ENCODE measurements at places on chromosomes 2 and 18.

DNA sequence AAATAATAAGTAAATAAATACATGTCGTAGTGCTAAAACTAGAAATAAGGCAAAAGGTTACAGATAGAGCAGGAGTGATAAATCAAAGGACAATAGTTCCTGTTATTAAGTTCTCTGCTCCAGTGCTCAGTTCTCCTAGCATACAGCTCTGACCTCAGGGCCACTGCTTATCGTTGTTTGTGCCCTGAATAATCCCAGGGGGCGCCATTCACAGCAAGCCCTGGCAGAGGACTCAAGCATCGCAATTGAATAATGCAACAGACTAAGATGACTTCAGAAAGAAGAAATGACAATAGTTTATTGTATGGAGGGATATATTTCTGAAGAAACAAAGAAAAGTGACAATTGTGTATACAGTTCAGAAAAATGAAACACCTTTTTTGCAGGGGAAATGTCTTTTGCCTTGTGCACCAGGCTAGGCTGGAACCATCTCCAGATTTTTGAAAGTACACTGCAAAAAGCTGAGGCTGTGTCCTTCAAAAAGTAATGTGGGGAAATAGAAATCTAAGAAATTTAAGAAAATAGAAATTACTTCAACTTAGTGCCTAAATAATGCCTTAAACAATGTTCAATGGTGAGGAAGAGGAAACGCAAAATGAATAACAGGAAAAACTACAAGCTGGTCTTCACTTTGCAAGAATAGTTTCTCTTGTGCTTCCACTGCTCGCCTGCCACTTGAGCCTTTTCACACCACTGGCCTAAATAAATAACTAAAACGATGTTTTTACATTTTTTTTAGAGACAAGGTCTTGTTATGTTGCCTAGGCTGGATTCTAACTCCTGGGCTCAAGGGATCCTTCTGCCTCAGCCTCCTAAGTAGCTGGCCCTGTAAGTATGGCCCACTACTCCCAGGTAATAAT lies 19.0 kb upstream of the CCNYL1 start:
- no peak overlapping the region for H3K4me3 ChIP-seq
- H3K36me3 ChIP-seq = no peaks in the 10 kb centered on the region
- H3K4me1 ChIP-seq = no peaks in the 10 kb centered on the region
- DNase-seq = no peak
- H3K27ac ChIP-seq = no peak overlapping the region
- no peaks in the 10 kb centered on the region for H3K27me3 ChIP-seq

- H3K4me1 ChIP-seq = peaks cover 9% of the 10 kb centered on the region
- H3K27ac ChIP-seq = peak overlapping the region; percentile 78
- DNase-seq = no peak
- H3K36me3 ChIP-seq = no peaks in the 10 kb centered on the region
- no peaks in the 10 kb centered on the region for H3K27me3 ChIP-seq
Measured at GRCh38 chr2:201842131-201842860, 36.0 kb downstream of the CDK15 start.

- no peak within 1 kb of the TSS for H3K27ac ChIP-seq
- H3K27me3 ChIP-seq = no peaks in the 10 kb centered on the region
Measured at GRCh38 chr18:13823707-13824395, at the start of gene MC5R. Gene MC5R, plus strand, starts transcription at chr18:13824149. Its CDS starts 1,617 bp downstream, at chr18:13825766.

- H3K4me3 ChIP-seq = no peak overlapping the region
- no peaks in the 10 kb centered on the region for H3K27me3 ChIP-seq
- no peak for DNase-seq
- no peak overlapping the region for H3K27ac ChIP-seq
- no peaks in the 10 kb centered on the region for H3K36me3 ChIP-seq
Measured at GRCh38 chr2:30678410-30679137, 128.7 kb downstream of the CAPN13 start.

- DNase-seq = no peak
- H3K4me1 ChIP-seq = peaks cover 4% of the 10 kb centered on the region
- no peaks in the 10 kb centered on the region for H3K27me3 ChIP-seq
- no peak overlapping the region for H3K4me3 ChIP-seq
Measured at GRCh38 chr2:216621292-216621691, 11.9 kb upstream of the IGFBP2 start.

- no peak overlapping the region for H3K27ac ChIP-seq
- no peaks in the 10 kb centered on the region for H3K27me3 ChIP-seq
- H3K4me1 ChIP-seq = no peaks in the 10 kb centered on the region
- H3K36me3 ChIP-seq = no peaks in the 10 kb centered on the region
Measured at GRCh38 chr2:47062681-47063537, 92.2 kb downstream of the STPG4 start.

DNA sequence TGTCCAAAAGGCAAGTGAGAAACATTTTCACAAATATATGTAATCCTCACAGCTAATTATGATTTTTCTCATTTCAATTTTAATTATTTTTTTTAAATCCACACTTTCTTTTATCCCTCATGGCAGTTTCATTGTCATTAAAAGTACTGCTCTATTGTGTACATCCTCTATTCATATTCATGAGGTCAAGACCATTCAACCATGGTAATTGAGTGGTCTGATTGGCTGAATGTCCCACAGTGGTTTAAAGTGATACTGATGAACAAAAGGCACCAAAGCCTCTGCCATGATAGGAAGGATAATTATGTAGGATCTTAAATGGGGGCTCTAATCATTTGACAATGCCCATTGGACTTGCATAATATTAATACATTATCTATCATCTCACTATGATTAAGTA lies 108.4 kb upstream of the EPHA4 start:
- no peaks in the 10 kb centered on the region for H3K4me1 ChIP-seq
- no peak for DNase-seq
- H3K27me3 ChIP-seq = no peaks in the 10 kb centered on the region
- no peak overlapping the region for H3K4me3 ChIP-seq

DNA sequence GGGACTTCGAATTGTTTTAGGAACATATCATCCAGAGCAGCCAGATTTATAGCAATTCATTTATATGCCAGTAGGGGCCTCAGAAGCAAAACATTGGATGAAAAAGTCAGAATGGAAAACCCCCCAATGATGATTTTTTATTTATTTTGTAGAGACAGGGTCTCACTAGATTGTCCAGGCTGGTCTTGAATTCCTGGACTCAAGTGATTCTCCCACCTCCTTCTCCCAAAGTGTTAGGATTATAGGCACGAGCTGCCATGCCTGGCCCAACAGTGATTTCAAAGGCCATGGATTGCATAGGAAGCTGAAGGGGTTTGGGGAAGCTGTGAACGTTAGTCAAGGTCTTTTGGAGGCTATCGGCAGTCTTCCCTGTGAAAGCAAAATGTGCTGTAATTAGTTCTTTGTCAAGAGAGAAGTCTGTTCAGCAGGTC lies 21.9 kb upstream of the MCFD2 start:
- H3K27me3 ChIP-seq = no peaks in the 10 kb centered on the region
- DNase-seq = no peak
- no peak overlapping the region for H3K27ac ChIP-seq
- no peak overlapping the region for H3K4me3 ChIP-seq
- H3K4me1 ChIP-seq = no peaks in the 10 kb centered on the region

DNA sequence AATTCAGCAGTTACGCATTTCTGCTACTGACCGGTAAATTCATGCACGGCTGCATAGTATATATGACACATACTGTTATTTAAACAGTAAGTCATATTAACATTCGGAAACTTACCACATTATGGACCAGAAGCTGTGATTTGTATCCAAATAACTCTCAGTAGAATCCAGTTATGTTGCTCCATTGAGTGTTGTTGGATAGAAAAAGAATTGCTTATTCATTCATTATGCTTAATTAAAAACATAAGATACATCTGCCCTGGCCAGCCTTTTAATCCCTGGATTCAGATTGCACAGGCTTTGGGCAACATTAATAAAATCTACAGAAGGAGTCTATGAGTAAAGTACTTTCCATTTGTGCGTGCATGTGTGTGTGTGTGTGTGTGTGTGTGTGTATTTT lies 111.3 kb downstream of the CPS1 start:
- no peak overlapping the region for H3K4me3 ChIP-seq
- DNase-seq = no peak
- H3K36me3 ChIP-seq = no peaks in the 10 kb centered on the region
- H3K27me3 ChIP-seq = no peaks in the 10 kb centered on the region

- no peak overlapping the region for H3K27ac ChIP-seq
- H3K4me1 ChIP-seq = no peaks in the 10 kb centered on the region
- H3K4me3 ChIP-seq = no peak overlapping the region
- no peaks in the 10 kb centered on the region for H3K27me3 ChIP-seq
Measured at GRCh38 chr18:37524139-37524497, 41.5 kb downstream of the CELF4 start.

- no peaks in the 10 kb centered on the region for H3K36me3 ChIP-seq
- H3K27me3 ChIP-seq = no peaks in the 10 kb centered on the region
- no peak overlapping the region for H3K4me3 ChIP-seq
- no peaks in the 10 kb centered on the region for H3K4me1 ChIP-seq
Measured at GRCh38 chr2:58557176-58557575, 316.1 kb upstream of the FANCL start.

DNA sequence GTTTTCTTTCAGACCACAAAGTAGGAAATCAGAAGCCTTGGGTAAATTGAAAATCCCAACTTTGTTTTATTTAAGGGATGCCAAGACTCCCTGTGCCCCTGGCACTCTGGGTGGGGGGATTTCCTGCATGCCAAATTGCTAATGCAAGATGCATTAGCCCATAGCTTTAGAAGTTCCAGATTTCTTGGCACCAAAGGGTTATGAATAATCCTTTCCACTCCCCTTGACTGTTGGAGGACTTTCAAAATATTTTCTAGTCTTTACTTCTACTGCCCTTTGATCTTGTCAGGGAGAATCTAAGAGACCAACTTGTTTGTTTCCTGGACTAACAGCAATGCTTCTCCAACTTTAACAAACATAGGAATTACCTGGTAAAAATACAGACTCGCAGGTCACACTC lies 81.8 kb upstream of the TGIF1 start:
- H3K27ac ChIP-seq = no peak overlapping the region
- H3K4me1 ChIP-seq = peaks cover 2% of the 10 kb centered on the region
- no peaks in the 10 kb centered on the region for H3K27me3 ChIP-seq
- no peak overlapping the region for H3K4me3 ChIP-seq
- DNase-seq = no peak
- no peaks in the 10 kb centered on the region for H3K36me3 ChIP-seq

GRCh38 chr2:231139796-231140195 lies 15.0 kb upstream of the HTR2B start:
- no peak overlapping the region for H3K27ac ChIP-seq
- no peaks in the 10 kb centered on the region for H3K27me3 ChIP-seq
- DNase-seq = no peak
- H3K4me3 ChIP-seq = no peak overlapping the region
- no peaks in the 10 kb centered on the region for H3K36me3 ChIP-seq
